Fibroblast of the conjunctiva (primary cell): ENCODE measurements at places on chromosomes 5 and 9.

DNA sequence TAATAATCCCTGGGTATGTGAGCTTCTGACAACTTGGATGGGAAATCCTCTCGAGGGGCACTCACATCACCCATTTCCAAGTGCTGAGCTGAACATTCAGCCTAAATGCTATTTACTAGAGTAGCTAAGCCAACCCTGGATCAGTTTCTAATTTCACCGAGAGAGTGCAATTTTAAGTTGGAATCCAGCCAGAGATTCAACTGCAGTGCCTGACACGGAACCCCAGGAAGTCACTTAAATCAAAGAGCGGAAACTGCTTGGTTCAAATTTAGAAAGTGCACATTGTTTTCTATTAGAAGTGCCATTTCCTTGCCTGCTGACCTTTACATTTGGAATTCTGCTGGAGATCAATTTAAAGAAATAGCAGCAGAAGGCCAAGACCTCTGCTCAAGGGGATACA, 8.8 kb downstream of the SPRY4 start:
- DNase-seq, result no peak

DNA sequence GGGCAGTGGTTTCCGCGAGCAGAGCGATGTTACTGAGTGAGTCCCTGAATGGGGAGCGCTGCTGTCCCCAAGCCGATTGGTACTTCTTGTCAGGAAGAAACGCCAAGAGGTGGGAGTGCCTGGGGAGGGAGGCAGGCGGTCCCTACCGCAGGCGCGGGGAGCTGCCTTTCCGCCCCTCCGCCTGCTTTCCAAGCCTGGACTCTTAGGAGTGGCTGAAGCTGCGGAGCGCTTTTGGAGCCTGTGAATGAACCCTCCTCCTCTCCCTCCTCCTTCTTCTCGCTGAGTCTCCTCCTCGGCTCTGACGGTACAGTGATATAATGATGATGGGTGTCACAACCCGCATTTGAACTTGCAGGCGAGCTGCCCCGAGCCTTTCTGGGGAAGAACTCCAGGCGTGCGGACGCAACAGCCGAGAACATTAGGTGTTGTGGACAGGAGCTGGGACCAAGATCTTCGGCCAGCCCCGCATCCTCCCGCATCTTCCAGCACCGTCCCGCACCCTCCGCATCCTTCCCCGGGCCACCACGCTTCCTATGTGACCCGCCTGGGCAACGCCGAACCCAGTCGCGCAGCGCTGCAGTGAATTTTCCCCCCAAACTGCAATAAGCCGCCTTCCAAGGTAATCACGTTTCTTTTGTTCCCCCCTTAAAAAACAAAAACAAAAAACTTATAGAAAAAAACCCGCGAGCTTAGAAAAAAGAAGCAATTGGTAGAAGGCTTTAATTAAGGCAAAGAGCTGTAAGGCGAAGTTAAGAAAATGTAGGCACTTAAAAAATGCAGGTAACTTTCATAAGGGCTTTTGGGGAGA, at the start of gene VCAN:
TSS of gene VCAN (plus strand) at position 340 of the 808 bp plus-strand sequence. CDS start 11,775 bp downstream, outside the sequence.
- peak; percentile 63 for DNase-seq

GRCh38 chr5:37086466-37087173, 162.6 kb downstream of the CPLANE1 start:
- peak; percentile 3 for DNase-seq

- DNase-seq, result no peak
Observed at GRCh38 chr9:72575666-72576065, 54.3 kb downstream of the TMC1 start.

DNA sequence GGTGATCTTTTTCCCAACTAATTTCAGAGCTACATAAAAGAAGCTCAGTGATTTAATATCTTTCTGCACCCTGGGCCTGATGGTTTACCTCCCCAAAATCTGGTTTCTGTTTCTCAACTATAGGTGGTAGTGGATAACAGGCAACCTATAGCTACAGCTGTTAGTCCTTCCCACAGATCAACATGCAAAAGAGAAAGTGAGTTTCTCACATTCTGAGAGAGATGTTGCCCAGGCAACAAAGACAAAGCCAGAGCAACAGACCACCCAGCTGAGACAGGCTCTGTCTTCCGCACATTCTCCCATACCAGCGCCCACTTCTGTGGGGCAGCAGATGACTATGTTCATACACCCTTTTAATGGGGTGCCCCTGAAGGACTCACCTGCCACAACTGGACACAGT, 40.7 kb upstream of the PPP2R2B start:
- no peak for DNase-seq

GRCh38 chr9:22147813-22148527, 138.9 kb upstream of the CDKN2B start:
- peak; percentile 49 for DNase-seq

GRCh38 chr5:81696418-81697397, 54.2 kb downstream of the SSBP2 start:
- no peak for DNase-seq
